ENCODE measurements at places on chromosomes 2 and 18. TPM values are rescaled to one million over a fixed set of nuclear protein-coding genes. Genes with fewer than 3 reads are reported as not detected.

- H3K27ac ChIP-seq: no peak overlapping the region
- H3K27me3 ChIP-seq: no peaks in the 10 kb centered on the region
- H3K4me3 ChIP-seq: no peak overlapping the region
Observed at GRCh38 chr2:126221506-126221905, 434.5 kb upstream of the GYPC start.

The SUMO1 gene
- 67.5 TPM for total RNA-seq

DNA sequence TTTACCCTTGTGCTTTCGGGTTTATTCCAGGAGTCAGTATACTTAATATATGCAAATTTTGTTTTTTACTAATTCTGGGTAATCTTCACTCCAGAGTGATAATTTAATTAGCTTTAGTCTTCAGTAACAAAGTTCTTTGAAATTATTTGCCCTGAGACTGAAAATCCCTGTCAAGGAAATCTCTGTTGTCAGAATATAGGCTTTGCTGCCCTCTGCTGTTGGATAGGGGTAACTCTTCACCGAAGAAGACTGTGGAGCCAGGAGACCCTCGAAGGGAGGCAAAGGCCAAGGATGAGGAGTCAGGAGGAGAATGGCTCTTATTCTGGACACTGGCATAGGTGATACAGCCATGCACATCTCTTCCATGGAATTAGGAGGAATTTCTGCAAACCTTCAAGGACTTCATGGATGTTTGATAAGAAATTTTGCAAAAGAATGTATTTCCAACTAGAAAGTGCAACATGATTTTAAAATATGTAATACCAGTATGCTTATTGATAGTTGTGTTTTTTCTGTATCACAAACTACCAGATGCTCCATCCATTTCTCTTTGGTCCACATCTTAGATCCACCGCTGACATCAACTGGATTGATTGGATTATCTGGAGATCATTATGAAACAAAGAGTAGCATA lies 182.3 kb downstream of the RDH14 start:
- no peak overlapping the region for H3K4me3 ChIP-seq
- H3K36me3 ChIP-seq: no peaks in the 10 kb centered on the region
- no peaks in the 10 kb centered on the region for H3K27me3 ChIP-seq
- peak; percentile 57 for DNase-seq

- peaks cover 24% of the 10 kb centered on the region for H3K27me3 ChIP-seq
- no peaks in the 10 kb centered on the region for H3K4me1 ChIP-seq
- H3K36me3 ChIP-seq: no peaks in the 10 kb centered on the region
- no peak for DNase-seq
- H3K4me3 ChIP-seq: no peak overlapping the region
Observed at GRCh38 chr2:45872211-45872610, 220.7 kb downstream of the PRKCE start.

The UGT1A8 gene
- total RNA-seq: not detected

GRCh38 chr2:96097441-96097840 lies 18.9 kb downstream of the ADRA2B start:
- H3K36me3 ChIP-seq: no peaks in the 10 kb centered on the region
- no peak overlapping the region for H3K4me3 ChIP-seq
- H3K4me1 ChIP-seq: 0 out of 2 replicates have a peak, but pooled peaks cover 9% of the 10 kb centered on the region
- H3K27me3 ChIP-seq: no peaks in the 10 kb centered on the region
- no peak overlapping the region for H3K27ac ChIP-seq
- no peak for DNase-seq

DNA sequence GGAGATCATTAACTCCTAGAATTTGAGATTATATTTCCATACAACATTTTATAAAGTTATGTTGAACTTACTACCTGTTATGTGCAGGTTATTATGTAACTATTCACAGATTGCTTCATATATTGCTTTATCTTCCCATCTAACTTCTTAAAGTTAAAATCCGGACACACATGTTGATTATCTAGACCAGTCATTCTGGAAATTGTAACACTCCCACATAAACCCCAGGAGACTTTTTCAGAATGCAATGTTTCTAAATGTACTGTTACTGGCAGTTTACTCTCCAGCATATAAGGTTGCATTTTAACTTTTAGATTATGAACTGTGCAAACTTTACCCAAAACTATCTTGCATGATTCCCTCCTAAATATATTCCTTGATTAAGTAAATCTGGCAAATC lies 70.5 kb upstream of the FAM117B start:
- H3K4me1 ChIP-seq: no peaks in the 10 kb centered on the region
- no peaks in the 10 kb centered on the region for H3K27me3 ChIP-seq

DNA sequence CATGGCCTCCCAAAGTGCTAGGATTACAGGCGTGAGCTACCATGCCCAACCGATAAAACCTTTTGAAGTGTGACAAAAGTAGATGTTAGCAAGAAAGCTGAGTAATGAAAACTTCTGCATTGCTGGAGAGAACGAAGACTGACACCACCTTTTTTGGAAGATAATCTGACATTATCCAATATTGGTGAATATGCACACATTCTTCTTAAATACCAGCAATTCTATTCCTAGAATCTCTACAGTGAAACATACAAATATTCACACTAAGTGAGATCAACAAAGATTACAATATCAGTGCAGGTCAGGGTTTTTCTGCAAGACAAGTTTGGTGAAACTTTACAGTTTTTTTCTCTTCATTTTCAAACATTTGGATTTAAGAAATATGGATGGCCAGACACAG lies 7.8 kb downstream of the PIAS2 start:
- peaks cover 7% of the 10 kb centered on the region for H3K4me1 ChIP-seq
- no peak for DNase-seq
- H3K27ac ChIP-seq: no peak overlapping the region
- H3K4me3 ChIP-seq: no peak overlapping the region
- no peaks in the 10 kb centered on the region for H3K36me3 ChIP-seq
- no peaks in the 10 kb centered on the region for H3K27me3 ChIP-seq

- no peak overlapping the region for H3K4me3 ChIP-seq
- no peaks in the 10 kb centered on the region for H3K4me1 ChIP-seq
- peak; percentile 3 for DNase-seq
- H3K36me3 ChIP-seq: no peaks in the 10 kb centered on the region
- H3K27ac ChIP-seq: peak overlapping the region; percentile 41
Observed at GRCh38 chr2:97871096-97871780, 124.5 kb downstream of the TMEM131 start.

Measured in K562 (cell line).